ENCODE measurements at places on chromosomes 16 and 17.

GRCh38 chr17:28469376-28469775 is 4.1 kb upstream of the SLC13A2 start:
- DNase-seq = no peak

DNA sequence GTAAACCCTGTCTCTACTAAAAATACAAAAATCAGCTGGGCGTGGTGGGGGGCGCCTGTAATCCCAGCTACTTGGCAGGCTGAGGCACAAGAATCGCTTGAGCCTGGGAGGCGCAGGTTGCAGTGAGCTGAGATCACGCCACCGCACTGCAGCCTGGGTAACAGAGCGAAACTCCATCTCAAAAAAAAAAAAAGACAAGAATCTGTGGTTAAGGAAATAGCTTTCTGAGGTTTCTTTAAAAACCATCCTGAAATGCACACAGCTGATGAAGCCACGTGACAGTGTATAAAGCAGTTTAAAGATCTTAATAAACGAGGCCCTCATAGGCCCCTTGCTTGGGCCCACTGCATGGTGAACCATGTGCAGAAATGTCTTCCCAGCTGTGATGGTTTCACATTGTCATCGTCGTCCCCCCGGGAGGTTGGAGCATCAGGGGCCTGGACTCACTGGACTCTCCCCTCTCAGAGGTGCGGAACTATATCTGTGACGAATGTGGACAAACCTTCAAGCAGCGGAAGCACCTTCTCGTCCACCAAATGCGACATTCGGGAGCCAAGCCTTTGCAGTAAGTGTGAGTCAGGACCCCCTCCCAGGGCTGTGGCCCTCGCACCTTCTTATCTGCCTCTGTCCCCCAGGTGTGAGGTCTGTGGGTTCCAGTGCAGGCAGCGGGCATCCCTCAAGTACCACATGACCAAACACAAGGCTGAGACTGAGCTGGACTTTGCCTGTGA is 16.2 kb downstream of the ZNF276 start:
- no peak for DNase-seq

DNA sequence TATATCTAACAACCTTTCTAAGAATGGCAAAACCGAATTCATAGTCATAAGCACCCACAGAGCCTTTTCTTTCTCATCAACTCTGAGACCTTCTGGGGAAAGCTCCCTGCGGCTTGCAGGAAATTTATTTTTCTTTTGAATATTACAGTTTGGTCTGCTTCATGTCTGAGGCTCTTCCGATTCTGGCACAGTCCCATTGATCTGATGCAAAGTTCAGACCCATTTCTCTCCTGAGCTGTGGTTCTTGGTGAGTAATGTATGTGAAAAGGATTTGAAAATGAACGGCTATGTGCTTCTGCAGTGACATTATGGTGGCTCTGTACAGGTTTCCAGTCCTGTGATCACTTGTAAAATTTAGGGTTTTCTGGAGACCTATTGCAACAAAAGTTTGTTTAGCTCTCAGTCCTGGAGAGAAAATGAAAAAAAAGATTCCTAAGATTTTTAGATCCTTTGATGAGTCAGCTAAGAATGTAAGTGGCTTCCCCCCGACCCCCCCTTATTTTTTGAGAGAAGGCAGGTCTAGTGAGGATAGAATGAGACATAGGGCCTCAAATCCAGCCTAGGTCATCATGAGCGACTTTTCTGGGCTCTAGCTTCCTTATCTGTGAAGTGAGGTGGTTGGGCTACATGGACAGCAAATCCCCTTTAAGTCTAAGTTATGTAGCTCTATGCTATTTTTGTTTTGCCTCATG is 4.6 kb downstream of the GAN start:
- no peak for DNase-seq

DNA sequence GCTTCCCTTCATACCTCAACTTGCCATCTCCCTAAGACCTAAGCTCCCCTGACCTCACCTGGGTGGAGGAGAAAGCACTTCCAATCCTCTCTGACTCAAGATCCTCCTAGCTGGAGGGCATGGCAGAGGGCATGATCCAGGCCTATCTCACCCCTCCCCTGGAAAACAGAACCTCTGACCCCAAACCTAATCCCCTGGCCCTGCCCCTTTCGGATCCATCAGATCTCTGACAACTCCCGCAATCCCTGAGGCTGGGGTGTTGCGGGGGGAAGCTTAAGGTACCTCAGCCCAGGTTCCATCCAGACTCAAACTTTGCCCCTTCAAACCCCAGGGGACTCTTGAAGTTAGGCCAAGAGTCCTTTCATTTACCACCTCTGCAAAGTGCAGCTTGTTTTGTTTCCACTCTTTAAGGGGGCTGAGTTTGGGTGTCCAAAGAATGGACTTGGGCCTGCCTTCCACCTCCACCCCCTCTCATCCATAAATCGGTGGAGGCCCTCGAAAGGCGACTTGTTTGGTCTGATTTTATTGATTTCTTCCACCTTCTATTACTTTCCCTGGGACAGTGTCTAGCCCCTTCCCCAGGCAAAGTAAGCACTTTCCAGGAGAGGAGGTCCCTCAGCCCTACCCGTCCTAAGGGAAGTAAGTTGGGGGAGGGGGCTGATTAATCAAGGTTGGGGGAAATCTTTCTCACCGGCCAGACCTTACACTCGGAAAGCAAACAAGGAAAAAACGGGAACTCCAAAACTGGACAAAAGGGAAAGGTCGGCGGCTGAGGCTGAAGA is 2.6 kb downstream of the EPOP start:
- no peak for DNase-seq

DNA sequence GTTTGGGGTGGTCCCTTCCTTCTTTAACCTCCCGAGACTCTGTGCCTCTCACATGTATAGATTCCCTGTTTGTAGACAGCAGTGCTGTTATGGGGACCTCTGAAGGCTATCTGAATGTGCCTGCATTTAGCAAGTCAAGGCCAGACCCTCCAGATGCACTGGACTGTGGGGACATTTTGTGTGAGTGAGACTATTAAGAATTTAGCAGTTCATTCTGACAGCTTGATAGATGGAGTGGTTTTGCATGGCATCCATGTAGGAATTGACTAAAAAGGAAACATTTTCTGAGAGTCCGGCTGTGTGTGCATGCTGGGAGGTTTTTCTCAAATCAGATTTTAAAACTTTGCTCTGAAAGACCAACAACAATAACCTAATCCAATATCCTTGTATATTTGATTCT is 226.3 kb downstream of the MSI2 start:
- no peak for DNase-seq

GRCh38 chr16:66156538-66156937 is 210.0 kb upstream of the CDH5 start:
- no peak for DNase-seq

DNA sequence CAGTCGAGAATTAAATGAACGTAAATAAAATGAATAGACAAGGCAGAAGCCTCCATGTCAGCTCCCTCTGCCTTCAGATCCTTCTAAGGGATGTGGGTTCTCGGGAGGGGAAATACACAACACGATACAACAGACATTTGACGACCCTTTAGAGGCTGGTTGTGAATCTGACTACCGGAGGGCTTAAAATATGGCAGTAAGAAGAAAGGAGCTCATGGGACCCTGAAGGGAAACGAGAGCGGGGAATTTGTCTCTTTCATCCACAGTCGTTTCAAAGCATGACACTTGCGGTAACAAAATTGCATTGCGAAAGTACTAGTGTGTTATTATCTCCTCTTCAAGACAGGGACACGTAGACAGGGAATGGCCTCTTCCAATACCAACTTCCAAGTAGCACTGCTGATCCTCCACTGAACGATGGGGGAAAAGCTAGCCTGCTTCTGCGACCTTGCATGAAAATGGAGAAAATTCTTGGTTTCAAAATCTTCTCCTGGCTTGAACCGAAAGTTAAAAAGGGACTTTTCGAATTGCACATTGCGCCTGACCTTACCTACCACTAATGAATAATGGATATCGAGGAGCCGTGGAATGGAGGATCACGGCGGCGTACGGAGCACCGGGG is 1.2 kb upstream of the TNRC6C start:
- no peak for DNase-seq

- no peak for DNase-seq
Measured at GRCh38 chr16:49514073-49514980, 140.7 kb downstream of the C16orf78 start.

DNA sequence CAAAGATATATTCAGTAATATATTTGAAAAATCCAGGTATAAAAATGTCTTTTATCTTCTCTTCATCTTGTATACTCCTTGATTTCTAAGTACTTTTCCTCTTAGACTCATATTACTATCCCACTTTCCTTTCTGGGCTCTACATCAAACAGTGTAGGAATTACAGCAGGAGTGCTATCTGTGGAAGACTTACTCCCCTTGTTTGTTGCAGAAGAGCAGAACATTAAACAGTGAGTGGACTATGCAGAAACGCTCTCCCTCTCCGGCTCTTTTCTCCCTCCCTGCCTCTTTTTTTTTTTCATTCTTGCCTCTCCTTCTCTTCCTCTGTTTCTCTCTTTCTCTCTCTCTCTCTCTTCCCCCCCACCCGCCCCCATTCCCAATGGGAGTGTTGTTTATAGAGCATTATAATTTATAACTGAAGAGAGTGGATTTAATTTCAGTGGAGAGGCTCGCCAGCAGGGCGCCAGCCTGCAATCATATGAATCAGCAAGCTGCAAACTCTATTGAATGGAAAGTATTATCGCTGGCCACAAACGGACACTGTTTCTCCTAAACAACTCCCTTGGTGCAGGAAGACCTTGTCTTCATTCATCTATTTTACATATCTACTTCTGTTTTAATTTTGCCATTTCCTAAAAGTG is 242.3 kb upstream of the TBX2 start:
- no peak for DNase-seq

- no peak for DNase-seq
Measured at GRCh38 chr16:67104061-67104460, 5.7 kb upstream of the PHAF1 start.

- no peak for DNase-seq
Measured at GRCh38 chr16:35296962-35297653, 1837.7 kb downstream of the TP53TG3F start.

DNA sequence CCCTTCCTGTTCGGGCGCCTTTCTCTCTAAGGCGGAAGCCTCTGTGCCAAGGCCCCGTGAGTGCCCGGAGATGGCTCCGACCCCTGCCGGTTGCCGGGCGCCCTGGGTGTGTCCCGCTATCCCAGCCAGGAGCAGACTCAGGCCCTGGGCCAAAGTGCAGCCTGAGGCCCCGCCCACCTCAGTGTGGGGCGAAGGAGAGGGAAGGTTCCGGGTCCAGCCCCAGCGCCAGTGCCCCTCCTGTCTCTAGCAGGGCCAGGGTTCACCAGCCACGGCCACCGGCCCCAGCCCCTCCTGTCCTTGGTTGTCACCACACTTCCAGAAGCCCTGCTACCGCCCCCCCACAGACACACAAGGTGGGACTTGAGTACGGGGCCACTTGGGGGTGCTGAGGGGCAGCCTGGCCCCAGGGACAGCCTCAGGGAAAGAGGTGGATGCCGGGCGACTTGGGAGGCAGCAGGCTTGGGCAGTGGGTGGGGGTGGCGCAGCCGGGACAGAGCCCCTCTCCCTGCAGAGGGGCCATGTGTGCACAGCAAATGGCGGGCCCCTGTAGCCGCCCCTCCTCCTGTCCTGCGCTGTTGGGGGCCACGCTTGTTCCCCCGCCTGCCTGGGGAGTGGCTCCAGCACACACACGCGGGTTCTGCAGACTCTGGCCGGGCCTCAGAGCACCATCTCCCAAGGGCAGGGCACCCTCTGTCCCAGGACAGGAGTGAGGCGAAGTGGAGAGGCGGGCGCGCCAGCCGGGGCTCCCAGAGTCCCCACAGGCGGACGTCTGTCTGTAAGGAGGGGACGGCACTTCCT is 6.0 kb downstream of the C1QTNF8 start:
- no peak for DNase-seq

Data from epithelial cell of prostate (primary cell).